Foreskin keratinocyte (primary cell): ENCODE measurements at places on chromosomes 3 and 15. TPM values are rescaled to one million over a fixed set of nuclear protein-coding genes. Genes with fewer than 3 reads are reported as not detected.
A peak's percentile ranks its signal among the peaks of the same experiment; 100 is the strongest.

- DNase-seq, result peak; percentile 27
These were observed 8.6 kb downstream of the TM4SF1 start for GRCh38 chr3:149368674-149369497.

- no peak for DNase-seq
These were observed 27.5 kb downstream of the CDCP1 start for GRCh38 chr3:45118615-45119071.

DNA sequence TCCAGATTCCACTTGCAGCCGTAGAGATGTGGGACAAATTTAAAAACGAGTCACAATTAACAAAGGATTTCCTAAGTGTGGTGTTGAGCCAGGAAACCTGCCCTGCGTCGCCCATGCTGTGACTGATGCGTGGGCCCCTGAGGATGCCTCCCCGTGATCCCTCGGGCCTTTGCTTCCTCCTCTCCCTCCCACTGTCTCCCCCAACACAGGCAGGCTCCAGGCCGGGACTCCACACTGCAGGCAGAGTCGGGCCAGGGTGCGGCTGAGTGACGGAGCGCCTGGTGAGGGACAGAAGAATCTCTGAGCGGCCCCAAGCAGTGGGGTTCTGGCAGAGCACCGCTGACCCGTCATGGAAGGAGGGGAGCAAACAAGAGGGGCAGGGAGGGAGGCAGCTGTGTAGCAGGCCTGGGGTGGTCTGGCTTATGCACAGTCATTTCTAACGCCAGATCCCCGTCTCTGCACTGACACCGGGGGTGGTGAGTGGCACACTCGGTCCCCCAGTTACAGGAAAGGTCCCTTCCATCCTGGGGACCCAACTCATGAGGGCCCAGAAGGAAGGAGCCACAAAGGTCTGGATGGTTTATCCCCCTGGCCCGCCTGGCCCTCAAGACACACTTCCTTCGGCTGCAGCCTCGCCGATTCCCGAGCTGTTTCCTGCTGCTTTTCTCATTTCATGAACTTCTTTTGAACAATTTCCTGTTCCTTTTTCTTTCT lies 91.0 kb downstream of the XXYLT1 start:
- DNase-seq, result no peak

GRCh38 chr3:112779558-112780480 lies 66.8 kb downstream of the CD200R1L start:
- no peak for DNase-seq

DNA sequence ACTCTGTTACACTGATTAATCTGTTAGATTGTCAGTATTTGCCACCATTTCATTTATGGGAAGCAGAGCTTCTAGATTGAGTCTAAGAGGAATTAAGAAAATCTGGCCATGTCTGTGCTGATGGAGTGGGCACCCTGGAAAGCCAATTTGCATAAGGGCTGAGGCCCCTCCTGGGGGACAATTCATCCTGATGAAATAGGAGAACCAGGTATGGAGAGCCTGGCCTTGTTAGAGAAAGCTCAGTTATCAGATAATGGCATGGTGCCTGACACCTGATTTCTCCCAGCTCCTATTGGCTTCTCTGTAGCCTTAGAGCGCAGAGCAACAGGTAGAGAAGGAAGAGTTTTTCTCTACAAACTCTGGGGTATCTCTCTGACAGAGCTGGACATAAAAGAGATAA lies 114.2 kb downstream of the EBLN2 start:
- DNase-seq, result no peak

GRCh38 chr3:127152684-127153505 lies 40.0 kb upstream of the PRR23E start:
- no peak for DNase-seq

- DNase-seq, result no peak
These were observed 10.7 kb downstream of the PCSK6 start for GRCh38 chr15:101478701-101479341.

- no peak for DNase-seq
These were observed 17.3 kb downstream of the DENND6A start for GRCh38 chr3:57675530-57675929.

GRCh38 chr3:111589303-111590142 lies 5.6 kb downstream of the ZBED2 start:
- no peak for DNase-seq

DNA sequence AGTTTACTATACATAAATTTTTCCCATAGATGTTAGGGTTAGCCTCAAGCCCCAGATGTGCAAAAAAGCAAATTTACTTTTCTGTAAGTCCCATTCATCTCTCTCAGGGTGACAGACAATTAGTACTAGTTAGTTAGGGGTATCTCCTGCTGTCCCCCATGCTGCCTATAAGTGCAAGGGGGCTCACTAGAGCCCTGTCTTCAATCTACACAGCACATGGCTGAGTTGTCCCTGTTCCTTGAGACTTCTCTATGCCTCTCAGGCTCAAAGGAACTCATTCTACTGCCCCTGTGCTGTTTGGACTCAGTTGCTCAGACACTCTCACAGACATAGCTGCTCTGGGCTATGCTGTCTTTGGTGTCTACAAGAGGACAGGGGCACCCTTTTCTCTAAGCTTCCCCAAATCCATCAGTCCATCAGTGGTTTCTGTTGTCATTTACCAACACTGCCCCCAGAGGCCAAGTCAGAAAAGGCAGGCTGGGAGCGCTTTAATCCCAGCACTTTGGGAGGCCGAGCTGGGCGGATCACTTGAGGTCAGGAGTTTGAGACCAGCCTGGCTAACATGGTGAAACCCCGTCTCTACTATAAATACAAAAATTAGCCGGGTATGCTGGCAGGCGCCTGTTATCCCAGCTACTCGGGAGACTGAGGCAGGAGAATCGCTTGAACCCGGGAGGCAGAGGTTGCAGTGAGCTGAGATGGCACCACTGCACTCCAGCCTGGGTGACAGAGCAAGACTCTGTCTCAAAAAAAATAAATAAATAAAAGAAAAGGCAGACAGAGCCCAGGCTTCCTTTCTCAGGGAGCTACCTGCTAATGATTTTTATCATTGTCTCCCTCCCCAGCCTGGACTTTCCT lies 31.4 kb upstream of the PRTG start:
- DNase-seq, result no peak

ANKUB1 gene
- total RNA-seq, result 0.42 and 0.82 TPM in 2 replicates

HYAL1 gene
- total RNA-seq, result 2.0 and 3.2 TPM in 2 replicates

ATP10A gene
- total RNA-seq, result not detected in 2 replicates

WNT7A gene
- 48.2 and 65.5 TPM in 2 replicates for total RNA-seq

NANOGP8 gene
- not detected in 2 replicates for total RNA-seq

EOMES gene
- total RNA-seq, result 0.37 and 0.95 TPM in 2 replicates

GOLGA6L10 gene
- 0.63 and 1.2 TPM in 2 replicates for total RNA-seq

ALG1L2 gene
- total RNA-seq, result not detected in 2 replicates
